ENCODE measurements at places on chromosomes 2 and 18. TPM values are rescaled to one million over a fixed set of nuclear protein-coding genes. Genes with fewer than 3 reads are reported as not detected.

The DNAJC5G gene
- total RNA-seq, result not detected

The TMEM127 gene
- total RNA-seq, result 52.0 TPM

The MATN3 gene
- total RNA-seq, result 2.5 TPM

DNA sequence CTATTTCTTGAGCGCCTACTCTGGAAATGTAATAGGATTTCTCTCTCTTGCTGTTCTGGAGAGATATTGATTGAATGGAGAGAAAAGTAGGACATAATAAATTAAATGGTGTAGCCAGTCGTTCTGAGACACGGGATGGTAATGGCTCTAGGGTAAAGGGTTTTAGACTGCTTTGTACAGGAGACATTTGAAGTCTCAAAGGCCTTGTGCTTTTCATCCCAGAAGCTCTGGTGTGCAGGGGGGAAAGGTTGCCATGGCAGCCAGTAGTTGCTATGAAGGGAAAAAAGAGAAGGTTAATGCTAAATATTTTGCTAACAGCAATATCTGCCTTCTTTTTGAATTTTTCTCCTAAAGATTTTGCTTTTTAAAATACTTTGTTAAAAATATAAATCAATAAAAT lies 359.3 kb downstream of the RIT2 start:
- H3K27me3 ChIP-seq, result no peaks in the 10 kb centered on the region
- peaks cover 2% of the 10 kb centered on the region for H3K4me1 ChIP-seq
- H3K4me3 ChIP-seq, result no peak overlapping the region
- no peak for DNase-seq
- H3K27ac ChIP-seq, result no peak overlapping the region

DNA sequence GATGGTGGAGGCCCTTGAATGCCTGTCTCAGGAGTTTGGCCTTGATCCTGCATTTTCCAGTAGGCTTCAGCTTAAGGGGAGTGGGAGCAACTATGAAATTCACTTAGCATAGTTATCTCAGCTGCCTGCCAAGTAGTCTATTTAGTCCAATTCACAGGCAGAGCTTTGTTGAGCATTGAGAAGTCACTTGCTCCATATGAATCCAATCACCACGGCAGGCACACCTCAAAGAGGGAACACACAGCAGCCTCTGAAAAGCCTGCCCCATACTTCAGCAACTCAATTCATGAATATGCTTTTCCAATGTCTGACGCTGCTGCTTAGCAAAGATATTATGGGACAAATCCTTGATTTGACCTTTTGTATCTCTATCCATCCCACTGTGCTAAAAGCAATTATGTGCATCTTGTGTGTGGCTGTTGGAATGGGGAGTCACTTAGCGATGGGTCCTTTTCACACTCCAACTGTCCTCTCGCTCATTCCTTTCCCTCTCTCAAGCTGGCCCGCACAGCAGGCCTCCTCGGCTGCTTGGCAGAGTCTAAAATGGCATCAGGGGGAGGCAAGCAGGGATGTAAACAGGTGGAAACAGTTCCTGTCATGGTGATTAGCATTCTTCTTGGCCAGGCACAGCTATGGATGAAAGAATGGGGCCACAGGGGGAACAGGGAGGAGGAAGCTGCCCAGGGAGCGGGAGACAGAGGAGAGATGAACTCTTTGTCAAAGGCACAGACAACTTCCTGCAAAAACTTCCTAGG lies 56.0 kb upstream of the LRPPRC start:
- no peaks in the 10 kb centered on the region for H3K4me1 ChIP-seq
- no peaks in the 10 kb centered on the region for H3K36me3 ChIP-seq
- no peak overlapping the region for H3K4me3 ChIP-seq
- no peak for DNase-seq
